ENCODE measurements at places on chromosomes 2 and 18.

GRCh38 chr2:180934911-180935310 lies 45.5 kb upstream of the UBE2E3 start:
- DNase-seq, result no peak

GRCh38 chr2:44459739-44460138 lies 98.0 kb downstream of the CAMKMT start:
- DNase-seq, result no peak

DNA sequence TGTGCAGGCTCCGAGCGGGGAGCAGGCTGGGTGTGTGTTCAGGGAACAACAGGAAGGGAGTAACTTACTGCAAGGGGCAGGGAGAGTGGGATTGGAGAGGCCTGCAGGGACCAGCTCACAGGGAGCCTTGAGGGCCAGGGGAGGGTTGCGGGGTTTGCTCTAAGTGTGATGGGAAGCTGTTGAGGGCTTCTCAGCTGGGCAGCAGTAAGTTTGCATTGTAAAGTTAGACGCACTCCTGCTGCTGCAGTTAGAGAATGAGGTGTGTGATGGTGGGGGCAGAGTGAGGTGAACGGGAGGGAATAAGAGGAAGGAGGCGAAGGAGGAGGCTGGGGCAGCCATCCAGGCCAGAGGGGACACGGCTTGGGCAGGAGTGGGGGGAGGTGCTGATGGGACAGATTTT lies 53.4 kb downstream of the BOLA3 start:
- no peak for DNase-seq

DNA sequence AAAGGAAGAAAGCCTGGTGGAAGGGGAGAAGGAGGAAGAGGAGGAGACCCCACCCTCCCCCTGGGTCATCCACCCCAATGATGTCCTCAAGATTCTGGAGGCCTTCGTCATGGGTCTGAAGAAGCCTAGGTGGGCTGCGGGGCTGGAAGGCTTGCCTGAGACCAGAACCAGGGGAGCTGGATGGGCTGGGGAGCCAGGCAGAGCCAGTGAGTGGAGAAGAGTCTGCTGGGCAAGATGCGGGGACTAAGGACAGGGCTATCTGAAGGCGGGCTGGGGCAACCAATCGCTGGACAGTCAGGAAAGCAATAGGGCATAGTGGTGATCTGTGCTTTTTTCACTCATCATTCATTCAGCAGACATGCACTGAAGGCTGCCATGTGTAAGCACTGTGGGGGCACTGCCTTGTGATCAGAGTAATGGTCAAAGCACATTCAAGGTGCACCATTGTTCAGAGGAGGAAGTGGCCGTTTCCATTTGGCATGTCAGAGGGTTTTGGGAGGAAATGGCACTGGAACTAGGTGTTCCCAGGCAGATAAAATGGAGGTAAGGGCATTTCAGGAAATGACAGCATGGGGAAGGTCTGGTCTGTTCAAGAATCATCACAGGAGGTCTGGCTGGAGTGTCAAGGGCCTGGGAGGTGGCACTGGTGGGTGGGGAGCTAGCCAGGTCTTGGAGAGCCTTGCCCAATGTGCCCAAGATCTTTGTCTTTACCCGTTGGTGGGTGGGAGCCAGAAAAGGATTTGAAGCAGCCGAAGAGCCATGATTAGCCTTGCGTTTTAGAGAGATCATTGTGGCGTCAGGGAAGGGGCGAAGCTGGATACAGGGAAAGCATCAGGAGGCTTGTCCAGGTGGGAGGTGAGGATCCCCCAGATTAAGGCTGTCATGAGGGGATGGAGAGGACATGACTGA lies 24.2 kb downstream of the OTOF start:
- no peak for DNase-seq

GRCh38 chr2:164388511-164388910 lies 232.8 kb downstream of the GRB14 start:
- DNase-seq, result peak; percentile 45

DNA sequence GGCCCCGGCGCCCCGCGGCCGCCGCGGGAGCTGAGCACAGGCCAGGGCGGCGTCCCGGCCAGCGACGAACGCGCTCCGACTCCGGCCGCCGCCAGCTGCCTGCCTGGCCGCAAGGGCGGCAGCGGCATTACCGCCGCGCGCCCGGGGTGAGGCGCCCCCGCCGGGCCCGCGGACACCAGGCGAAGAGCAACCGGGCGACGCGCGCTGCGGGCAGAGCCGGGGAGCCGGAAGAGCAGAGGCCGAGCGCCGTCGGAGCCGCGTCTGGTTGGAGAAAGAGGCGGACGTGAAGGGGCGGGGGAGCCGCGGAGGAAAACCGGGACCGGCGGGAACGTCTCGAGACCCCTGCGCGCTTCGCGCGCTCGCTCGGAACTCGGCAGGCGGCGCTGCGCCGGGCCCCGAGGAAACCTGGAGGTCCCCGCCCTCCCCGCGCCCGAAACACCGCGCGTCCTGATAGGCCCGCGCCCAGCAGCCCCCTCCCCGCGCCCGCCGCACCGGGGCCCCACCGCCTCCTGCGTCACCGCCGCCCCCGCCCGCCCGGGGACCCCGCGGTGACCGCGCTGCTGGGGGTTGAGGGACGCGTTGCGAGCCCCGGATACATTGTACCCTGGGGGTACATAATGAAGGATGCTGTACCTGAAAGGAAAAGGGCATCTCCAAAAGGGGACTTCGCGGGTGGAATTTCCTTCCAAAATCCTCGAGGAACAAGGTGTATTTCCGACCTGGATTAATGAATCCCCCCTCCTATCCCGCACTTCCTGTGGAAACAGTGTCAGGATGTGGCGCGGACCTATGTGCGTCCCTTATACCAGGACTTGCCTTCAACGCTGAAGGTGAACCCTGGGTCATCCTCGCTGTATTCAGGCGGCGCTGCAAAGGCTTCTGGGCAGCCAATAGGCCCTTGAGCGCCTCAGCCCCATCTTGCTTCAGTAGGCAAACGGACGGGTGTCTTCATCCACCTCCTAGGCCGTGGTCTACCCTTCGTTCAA lies 1.0 kb upstream of the B4GALT6 start:
- peak; percentile 73 for DNase-seq

DNA sequence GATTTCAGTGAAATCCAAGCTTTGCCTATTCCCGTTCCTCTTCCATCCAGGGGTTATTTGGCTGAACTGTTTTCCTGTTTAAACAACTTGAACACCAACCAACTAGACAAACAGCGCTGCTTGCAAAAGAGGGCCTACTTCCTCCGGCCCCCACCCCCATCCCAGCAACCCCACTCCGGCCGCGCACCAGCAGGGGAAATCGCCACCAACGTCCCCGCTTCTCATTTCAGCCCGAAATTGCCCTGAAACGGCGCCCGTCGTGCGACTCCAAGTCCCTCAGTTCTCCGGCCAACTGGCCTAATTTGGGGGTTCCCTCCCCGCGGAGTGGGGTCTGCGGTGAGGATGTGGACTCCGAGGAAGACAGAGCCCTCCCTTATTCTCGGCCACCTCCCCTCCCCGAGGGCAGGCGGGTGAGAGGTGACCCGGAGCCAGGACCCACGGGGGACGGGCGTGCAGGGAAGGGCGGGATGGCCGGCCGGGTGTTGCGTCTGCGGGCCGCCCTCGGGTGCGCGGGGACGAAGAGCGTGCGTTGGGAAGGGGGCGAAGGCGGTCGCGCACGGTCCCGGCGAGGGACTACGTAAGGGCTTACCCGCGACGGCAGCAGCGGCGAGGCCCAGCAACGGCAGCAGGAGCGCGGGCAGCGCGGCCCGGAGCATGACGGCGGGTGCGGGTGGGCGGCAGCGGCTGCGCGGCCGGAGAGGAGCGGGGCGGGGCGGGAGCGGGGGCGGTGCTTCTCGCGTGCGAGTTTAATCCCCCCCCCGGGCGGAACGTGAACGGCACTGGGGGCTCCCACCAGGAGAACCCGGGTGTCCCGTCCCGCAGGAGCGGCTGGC lies at the start of gene CD302:
Gene CD302 (minus strand): TSS at position 666 of the 833 bp plus-strand sequence. CDS start 10 bp downstream, at position 656.
- DNase-seq, result no peak
